ENCODE measurements at places on chromosomes 1 and 21. TPM values are rescaled to one million over a fixed set of nuclear protein-coding genes. Genes with fewer than 3 reads are reported as not detected.

ANKRD65 gene
- total RNA-seq, result 0.04 TPM

OR10Z1 gene
- not detected for total RNA-seq

OR2L5 gene
- not detected for total RNA-seq

FMO4 gene
- total RNA-seq, result 0.50 TPM

ZFP69B gene
- 1.7 TPM for total RNA-seq

ZBED6 gene
- total RNA-seq, result 3.6 TPM

DAB1 gene
- not detected for total RNA-seq

HES2 gene
- total RNA-seq, result 4.0 TPM

KCNE2 gene
- total RNA-seq, result not detected

DENND1B gene
- 2.8 TPM for total RNA-seq

RPE65 gene
- not detected for total RNA-seq

FLG2 gene
- total RNA-seq, result not detected

GUCA2A gene
- not detected for total RNA-seq

GJC2 gene
- 0.64 TPM for total RNA-seq

LEFTY2 gene
- total RNA-seq, result not detected

LAMTOR5 gene
- total RNA-seq, result 194 TPM

LIN28A gene
- total RNA-seq, result not detected

ATP13A2 gene
- 22.3 TPM for total RNA-seq
